ENCODE measurements at places on chromosomes 1 and 21. TPM values are rescaled to one million over a fixed set of nuclear protein-coding genes. Genes with fewer than 3 reads are reported as not detected.

TAS1R1 gene
- total RNA-seq, result not detected

ADCY10 gene
- 0.69 TPM for total RNA-seq

NHLH1 gene
- total RNA-seq, result 0.11 TPM

KCNT2 gene
- 5.0 TPM for total RNA-seq

DNA sequence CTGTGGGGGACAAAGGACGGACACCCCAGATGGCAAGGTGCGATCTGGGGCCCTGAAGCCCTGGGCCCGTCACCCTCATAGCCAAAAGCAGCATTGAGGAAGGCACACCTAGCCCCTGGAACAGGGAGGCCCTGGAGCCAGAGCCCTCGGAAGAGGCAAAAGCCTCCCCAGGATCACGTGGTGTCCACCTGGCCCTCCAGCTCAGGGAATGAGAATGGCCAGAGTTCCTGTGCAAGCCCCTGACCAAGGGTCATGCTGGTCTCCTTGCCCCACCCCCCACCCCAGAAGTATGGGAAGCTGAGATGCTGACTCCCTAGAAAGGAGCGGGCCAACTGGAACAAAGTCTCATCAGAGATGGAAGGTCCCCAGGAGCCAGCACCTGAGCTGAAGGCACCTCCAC, 1.0 kb upstream of the PDZK1IP1 start:
- H3K27ac ChIP-seq, result no peak overlapping the region
- no peak for DNase-seq
- H3K27me3 ChIP-seq, result peaks cover 3% of the 10 kb centered on the region
- no peak overlapping the region for H3K4me3 ChIP-seq
- H3K4me1 ChIP-seq, result no peaks in the 10 kb centered on the region

- H3K4me1 ChIP-seq, result peaks cover 14% of the 10 kb centered on the region
- H3K27me3 ChIP-seq, result no peaks in the 10 kb centered on the region
- peak; percentile 30 for DNase-seq
- no peaks in the 10 kb centered on the region for H3K36me3 ChIP-seq
Measured at GRCh38 chr21:31161157-31161556, 122.9 kb upstream of the KRTAP19-8 start.

- no peaks in the 10 kb centered on the region for H3K36me3 ChIP-seq
- no peaks in the 10 kb centered on the region for H3K4me1 ChIP-seq
- no peak for DNase-seq
- no peak overlapping the region for H3K4me3 ChIP-seq
- no peak overlapping the region for H3K27ac ChIP-seq
Measured at GRCh38 chr21:36282568-36283230, 37.3 kb upstream of the MORC3 start.

GRCh38 chr1:161009602-161010211, 11.2 kb downstream of the F11R start:
- no peak overlapping the region for H3K4me3 ChIP-seq
- H3K27me3 ChIP-seq, result no peaks in the 10 kb centered on the region
- H3K27ac ChIP-seq, result peak overlapping the region; percentile 82
- DNase-seq, result no peak

DNA sequence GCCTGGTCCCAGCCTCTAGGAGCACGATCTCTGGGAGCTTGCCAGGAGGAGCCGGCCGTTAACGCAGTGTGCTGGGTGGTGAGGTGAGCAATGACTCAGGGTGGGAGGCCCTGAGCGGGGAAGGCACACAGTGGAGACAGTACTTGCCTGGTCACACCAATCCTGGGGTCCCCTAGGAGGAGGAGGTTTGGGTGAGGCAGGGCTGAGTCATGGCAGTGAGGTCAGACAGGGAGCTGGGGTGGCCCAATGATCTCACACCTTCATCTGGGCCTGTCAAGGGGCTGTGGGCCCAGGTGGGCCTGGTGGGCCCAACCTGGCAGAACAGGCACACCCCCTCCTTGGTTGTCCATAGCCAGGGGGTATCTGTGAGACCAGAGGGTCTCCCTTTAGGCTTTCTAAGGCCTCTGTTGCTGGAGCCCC, 8.6 kb upstream of the EDN2 start:
- no peak overlapping the region for H3K27ac ChIP-seq
- peaks cover 23% of the 10 kb centered on the region for H3K4me1 ChIP-seq
- peak; percentile 86 for DNase-seq
- no peak overlapping the region for H3K4me3 ChIP-seq
- no peaks in the 10 kb centered on the region for H3K27me3 ChIP-seq
- H3K36me3 ChIP-seq, result no peaks in the 10 kb centered on the region

DNA sequence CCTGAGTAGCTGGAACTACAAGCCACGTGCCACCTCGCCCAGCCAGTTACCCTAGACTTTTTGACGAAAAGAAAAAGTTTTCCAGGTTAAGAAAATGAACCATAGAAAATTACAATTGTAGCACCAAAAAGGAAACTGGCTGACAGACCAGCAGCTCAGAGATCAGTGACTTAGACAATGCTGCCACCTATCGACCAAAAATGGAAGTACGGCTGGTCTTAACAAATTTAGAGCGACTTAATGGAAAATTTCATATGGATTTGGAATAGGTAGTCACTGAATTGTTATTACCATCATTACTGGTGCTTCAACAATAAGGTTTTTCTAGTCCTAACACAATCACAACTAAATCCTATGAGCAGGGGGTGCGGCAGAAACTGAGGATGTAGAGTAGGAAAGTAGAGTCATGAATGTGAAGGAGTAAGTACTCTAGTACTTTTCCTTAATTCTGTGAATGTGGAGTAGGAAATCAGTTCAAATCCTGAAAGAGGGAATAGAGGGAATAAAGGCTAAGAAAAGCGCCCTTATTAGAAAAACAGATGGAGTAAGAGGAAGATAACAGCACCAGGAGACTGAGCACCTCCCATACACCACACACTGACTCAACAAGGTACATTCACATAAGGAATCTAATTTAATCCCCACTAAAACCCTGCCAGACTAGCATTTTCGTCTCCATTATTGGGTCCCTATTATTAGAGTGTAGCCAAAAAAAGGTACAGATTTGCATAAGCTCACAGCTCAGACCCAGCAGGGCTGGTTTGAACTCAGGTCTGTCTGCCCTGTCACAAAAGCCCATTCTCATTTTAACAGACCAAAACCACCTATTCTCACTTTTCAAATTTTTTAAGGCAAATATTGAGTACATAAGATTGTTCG, 37.9 kb upstream of the MGST3 start:
- no peaks in the 10 kb centered on the region for H3K4me1 ChIP-seq
- peak; percentile 85 for DNase-seq
- H3K27ac ChIP-seq, result no peak overlapping the region
- H3K36me3 ChIP-seq, result no peaks in the 10 kb centered on the region
